Activated B cell treated with CpG ODN at 0.5 μM for 24 hours (primary cell): ENCODE measurements at places on chromosomes 2 and 18. TPM values are rescaled to one million over a fixed set of nuclear protein-coding genes. Genes with fewer than 3 reads are reported as not detected.

DNA sequence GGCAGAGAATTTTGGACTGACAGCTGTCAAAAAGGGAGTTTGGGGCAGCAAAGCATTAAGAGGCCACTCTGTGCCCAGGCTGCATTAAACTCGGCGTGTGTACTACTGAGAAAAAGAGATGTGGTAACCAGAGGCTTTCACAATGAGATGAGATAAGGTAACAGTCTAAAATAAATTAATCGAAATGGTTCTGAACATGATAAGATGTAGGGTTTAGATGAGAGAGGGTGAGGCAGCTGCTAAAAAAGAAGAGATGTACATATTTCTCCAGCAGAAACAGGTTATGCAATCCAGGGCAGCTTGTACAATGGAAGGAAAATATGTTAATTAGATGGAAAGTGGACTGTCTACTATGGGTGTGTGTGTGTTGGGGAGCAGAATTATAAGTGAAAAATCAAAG is 39.2 kb upstream of the ACTR3 start:
- peaks cover 12% of the 10 kb centered on the region for H3K36me3 ChIP-seq
- H3K27ac ChIP-seq, result no peak overlapping the region
- no peak overlapping the region for H3K4me3 ChIP-seq
- peaks cover 29% of the 10 kb centered on the region for H3K4me1 ChIP-seq
- no peaks in the 10 kb centered on the region for H3K27me3 ChIP-seq
- DNase-seq, result no peak

CCDC178 gene
- total RNA-seq, result not detected in 2 replicates

DNA sequence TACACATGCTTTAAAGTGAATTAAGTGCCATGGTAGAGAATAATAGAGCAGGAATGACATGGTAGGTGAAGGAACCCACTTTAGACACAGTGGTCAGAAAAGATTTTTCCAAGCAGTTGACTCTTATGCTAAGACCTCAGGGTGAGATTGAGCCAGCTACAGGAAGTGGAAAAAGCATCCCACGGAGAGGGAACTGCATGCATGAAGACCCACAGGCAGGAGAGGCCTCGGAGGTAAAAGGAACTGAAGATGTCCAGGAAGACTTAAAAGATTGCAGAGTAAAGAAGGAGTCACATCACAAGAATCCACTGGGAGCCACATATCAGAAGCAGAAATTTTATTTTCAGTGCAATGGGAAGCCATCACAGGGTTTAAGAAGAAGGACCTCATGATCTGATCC is 499.2 kb upstream of the FAM98A start:
- no peaks in the 10 kb centered on the region for H3K36me3 ChIP-seq
- H3K27me3 ChIP-seq, result no peaks in the 10 kb centered on the region
- DNase-seq, result no peak
- no peak overlapping the region for H3K27ac ChIP-seq
- H3K4me3 ChIP-seq, result no peak overlapping the region

SLC9A2 gene
- total RNA-seq, result not detected in 2 replicates

DNA sequence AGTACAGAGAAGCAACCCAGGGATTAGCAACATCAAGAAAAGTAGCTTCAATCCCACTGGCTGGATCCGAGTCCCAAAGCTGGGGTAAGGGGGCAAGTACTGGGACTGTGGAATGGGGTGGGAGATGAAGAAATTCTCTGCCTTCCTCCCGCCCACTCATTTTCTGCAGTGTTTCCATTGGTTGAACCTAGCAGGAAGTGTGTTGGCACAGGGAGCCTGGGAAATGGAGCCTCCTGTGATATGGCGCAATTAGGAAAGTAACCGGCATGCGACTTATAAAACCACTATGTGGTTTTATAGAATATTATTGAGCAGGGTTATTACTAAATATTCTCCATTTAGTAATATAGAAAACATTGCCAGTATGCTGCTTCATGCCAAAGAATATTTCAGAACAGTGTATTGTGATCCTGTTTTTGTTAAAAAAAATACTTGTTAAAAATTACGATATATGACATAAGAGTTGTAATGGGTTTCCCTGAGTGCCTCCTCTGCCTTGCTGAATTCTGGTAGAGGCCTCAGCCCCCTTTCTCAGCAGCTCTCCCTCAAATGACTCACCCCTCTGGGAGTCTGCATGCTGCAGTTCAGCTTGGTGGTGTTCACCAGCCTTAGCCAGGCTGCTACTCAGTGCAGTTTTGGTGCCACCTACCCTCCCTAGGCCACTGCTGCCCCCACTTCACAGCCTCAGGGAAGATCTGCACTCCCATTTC is 60.5 kb downstream of the HK2 start:
- no peak for DNase-seq
- H3K4me3 ChIP-seq, result no peak overlapping the region
- no peaks in the 10 kb centered on the region for H3K4me1 ChIP-seq
- H3K27me3 ChIP-seq, result no peaks in the 10 kb centered on the region
- peaks cover 42% of the 10 kb centered on the region for H3K36me3 ChIP-seq
